ENCODE measurements at places on chromosomes 11 and 22.

GRCh38 chr11:89613911-89614310 is 96.2 kb upstream of the TRIM77 start:
- DNase-seq: no peak

DNA sequence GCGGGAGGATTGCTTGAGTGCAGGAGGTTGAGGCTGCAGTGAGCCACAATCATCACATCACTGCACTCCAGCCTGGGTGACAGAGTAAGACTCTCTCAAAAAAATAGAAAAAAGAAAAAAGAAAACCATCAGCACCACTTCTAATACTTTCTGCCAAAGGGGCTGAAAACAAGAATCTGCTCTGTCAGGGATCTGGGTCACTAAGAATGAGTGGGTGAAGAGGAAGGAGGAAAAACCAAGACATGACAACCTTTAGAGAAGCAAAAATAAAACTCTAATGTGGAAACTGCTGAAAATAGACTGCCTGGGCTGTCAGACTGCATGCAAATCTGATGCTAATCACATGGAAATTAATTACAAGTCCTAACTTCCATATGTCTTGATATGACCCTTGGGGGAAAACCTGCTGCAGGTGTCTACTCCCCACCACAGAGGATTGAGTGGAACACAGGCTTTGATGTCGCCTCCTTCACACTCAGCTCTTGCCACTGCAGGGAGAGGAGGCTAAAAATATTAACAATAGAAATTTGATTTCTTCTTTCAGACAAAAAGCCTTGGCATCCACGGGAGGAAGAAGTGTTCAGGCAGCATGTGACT is 62.5 kb upstream of the CRTAM start:
- DNase-seq: no peak

GRCh38 chr22:29093501-29094300 is 20.9 kb downstream of the KREMEN1 start:
- no peak for DNase-seq

- no peak for DNase-seq
Observed at GRCh38 chr11:126700768-126701519, 299.6 kb downstream of the KIRREL3 start.

- DNase-seq: no peak
Observed at GRCh38 chr11:86418513-86418912, 43.8 kb downstream of the CCDC81 start.

- no peak for DNase-seq
Observed at GRCh38 chr11:1119604-1120146, 38.1 kb upstream of the MUC5AC start.
